NB4 (cell line): ENCODE measurements at places on chromosomes 3 and 15.

GRCh38 chr3:113285226-113285625 lies 73.9 kb downstream of the BOC start:
- DNase-seq = no peak

DNA sequence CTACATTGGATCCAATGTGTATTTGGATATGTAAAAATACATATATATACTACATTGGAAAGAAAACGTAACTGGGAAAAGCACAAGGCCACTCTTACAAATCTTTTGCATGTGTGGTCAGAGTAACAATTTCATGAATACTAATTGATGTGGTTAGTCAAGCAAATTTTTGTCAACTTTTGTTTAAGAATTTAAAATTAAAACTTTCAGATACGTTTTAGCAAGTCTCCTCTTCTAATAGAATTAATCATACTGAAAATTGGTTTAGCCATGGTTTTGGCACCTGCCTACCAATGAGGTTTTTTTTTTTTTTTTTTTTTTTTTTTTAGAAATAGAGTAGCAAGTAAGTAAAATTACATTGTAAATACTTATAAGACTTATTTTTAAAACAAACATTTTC lies 153.0 kb upstream of the CGNL1 start:
- no peak for DNase-seq

GRCh38 chr3:169668957-169669741 lies 5.6 kb upstream of the MECOM start:
- peak; percentile 55 for DNase-seq

DNA sequence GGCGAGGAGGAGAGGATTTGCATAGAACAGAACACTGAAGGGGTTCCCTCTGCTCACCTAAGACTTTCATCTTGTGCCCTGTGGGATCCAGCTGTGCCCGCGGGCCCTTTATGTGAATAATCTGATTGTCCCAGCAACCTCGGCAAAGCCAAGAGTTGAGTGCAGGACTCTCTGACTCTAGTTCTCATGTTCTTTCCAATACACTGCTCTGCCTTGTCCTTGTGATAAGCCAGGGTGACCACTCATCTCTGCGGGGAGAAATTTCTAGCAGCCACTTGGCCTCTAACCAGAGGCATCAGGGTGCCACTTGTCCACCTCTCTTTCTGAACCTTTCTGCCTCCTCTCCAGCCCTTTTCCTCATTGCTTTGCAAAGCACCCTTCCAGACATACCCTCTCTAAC lies 31.8 kb downstream of the AQP9 start:
- no peak for DNase-seq

GRCh38 chr15:95032156-95032555 lies 800.8 kb downstream of the MCTP2 start:
- DNase-seq = no peak

DNA sequence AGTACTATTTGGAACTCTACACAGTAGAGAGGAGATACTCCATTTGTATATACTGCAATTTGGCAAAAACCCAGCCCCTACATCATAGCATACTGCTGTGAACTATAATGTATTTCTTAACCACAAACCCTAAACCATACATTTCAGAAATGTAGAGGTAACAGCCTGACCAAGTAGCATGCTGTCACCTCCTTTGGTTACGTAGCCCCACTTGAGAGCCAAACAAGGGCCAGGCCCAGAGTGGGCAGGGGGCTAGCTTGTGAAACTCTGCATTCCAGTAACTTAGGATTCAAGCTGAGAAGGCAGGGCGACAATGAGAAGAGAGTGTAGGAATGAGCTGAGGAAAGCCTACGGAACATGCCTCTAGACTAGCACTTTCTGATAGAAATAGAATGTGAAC lies 135.8 kb downstream of the GREM1 start:
- DNase-seq = no peak

- no peak for DNase-seq
These were observed 308.4 kb upstream of the ROBO2 start for GRCh38 chr3:76731471-76731870.

DNA sequence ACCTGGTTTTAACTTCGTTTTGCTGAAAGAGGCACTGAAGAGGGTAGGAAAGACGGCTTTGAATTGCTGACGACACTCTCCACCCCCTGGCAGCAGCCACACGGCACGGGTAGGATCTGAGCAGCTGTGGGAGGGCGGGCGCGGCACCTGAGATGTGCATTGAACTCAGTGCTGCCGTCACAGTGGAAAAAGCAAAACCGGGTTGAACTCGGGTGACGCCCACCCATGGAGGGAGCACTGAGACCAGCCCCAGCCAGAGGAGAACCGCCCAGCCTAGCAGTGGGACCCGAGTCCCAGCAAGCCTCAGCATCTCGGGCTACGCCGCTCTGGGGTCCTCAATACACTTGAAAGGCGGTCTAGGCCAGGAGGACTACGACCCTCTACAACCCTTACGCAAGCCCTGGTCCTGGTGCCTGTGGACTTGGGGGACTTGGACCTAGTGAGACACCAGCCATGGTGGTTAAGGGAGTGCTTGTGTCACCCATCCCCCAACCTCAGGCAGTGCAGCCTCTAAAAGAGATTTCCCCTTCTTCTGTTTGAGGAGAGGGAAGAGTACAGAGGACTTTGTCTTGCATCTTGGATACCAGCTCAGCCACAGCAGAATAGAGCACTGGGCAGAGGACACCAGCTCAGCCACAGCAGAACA lies 50.0 kb upstream of the RPL35A start:
- DNase-seq = no peak

GRCh38 chr3:147669077-147669476 lies 259.9 kb downstream of the ZIC1 start:
- DNase-seq = no peak

DNA sequence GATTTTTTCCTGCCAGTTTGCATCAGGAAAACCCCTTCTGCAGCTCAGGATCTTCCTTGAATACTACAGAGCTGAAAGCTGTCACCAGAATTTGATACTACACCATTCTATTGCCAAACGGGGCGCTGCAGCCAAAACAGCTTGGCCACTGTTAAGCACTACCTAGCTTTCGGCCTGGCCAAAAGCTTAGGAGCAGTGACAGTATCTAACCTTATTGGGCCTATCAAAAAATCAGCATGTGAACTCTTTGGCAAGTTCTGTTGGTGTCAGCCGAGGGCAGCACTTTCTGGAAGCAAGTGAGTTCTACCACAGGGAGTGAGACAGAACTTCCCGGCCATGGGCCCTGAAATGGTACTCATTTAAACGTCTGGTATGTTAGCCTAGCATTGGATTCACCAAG lies 16.1 kb upstream of the GYG1 start:
- DNase-seq = no peak

DNA sequence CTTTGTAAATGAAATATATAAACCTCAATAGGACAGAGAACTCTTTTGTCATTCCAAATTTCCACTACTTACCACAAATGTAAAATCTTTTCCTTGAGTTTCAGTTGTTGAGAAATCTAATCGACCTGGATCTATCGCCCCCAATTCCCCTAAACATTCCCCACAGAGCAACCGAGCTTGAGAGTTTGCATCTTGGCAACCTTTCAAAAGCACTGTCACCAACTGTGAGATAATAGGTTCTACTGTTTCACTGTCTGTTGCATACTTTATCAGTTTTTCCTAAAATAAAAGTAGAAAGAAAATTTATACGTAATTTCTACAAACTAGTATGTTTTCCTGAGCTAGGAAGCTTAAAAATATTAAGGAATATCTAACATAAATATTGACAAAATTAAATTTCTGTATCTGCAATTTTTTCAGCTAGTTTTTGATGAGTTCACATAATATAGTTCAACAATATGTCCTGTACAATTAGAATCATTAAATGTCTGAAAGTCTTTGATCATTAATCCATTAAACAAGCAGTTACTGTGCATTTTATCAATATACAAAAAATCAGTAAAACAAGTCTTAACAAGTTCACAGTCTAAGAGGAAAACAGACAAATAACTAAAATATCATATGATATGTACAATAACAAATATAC lies 54.5 kb downstream of the ATR start:
- no peak for DNase-seq

DNA sequence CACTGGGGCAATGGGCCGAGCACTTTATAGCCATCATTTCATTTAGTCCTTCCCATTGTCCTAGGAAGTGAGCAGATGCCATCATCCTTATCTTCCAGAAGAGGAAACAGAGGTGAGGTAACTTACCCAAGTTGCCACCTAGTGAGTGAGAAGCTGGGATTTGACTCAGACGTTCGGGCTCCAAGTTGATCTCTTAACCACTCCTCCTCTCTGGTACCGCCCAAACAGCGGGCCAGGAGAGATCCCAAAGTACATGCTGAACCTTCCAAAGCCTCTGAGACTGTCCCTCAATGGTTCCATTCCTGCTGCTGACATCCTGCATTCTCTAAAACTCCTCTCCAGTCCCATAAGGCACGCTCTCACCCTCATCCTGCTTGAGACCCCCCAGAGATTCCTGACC lies 56.2 kb downstream of the EXOG start:
- DNase-seq = no peak

GRCh38 chr3:157573780-157574378 lies 70.7 kb upstream of the VEPH1 start:
- DNase-seq = no peak

GRCh38 chr3:96734273-96735009 lies 80.0 kb upstream of the EPHA6 start:
- DNase-seq = no peak
